ENCODE measurements at places on chromosomes 4 and X. TPM values are rescaled to one million over a fixed set of nuclear protein-coding genes. Genes with fewer than 3 reads are reported as not detected.

HSFX4 gene
- not detected for total RNA-seq

KDR gene
- total RNA-seq: 425 TPM

SSX1 gene
- not detected for total RNA-seq

NEXMIF gene
- under 0.01 TPM for total RNA-seq

GAGE12J gene
- not detected for total RNA-seq

RAB41 gene
- total RNA-seq: not detected

ALB gene
- not detected for total RNA-seq

PGRMC2 gene
- total RNA-seq: 13.1 TPM

PIR gene
- 71.6 TPM for total RNA-seq

STK32B gene
- total RNA-seq: 20.8 TPM

ABCG2 gene
- 6.1 TPM for total RNA-seq

PPP4R3C gene
- total RNA-seq: not detected

GEMIN8 gene
- total RNA-seq: 8.6 TPM

TADA2B gene
- total RNA-seq: 10.1 TPM

SLC10A7 gene
- total RNA-seq: 11.7 TPM

CCDC158 gene
- total RNA-seq: not detected

PABPC1L2B gene
- not detected for total RNA-seq

UBL4A gene
- total RNA-seq: 32.6 TPM

CXCL3 gene
- 0.33 TPM for total RNA-seq

EDA2R gene
- 1.5 TPM for total RNA-seq

FRMPD4 gene
- under 0.01 TPM for total RNA-seq

IQSEC2 gene
- total RNA-seq: 0.22 TPM

NSUN7 gene
- under 0.01 TPM for total RNA-seq

DDX53 gene
- not detected for total RNA-seq

COX7B2 gene
- total RNA-seq: not detected

DMRTC1B gene
- total RNA-seq: not detected

P2RY8 gene
- total RNA-seq: 0.26 TPM

STATH gene
- total RNA-seq: not detected

EVC2 gene
- 12.7 TPM for total RNA-seq

PDGFC gene
- total RNA-seq: 21.5 TPM
